ENCODE measurements at places on chromosomes 7 and 10. TPM values are rescaled to one million over a fixed set of nuclear protein-coding genes. Genes with fewer than 3 reads are reported as not detected.

Gene VAX1
- total RNA-seq: not detected

Gene FFAR4
- 0.25 TPM for total RNA-seq

- DNase-seq: no peak
These were observed 68.6 kb downstream of the JAZF1 start for GRCh38 chr7:28112012-28112411.

DNA sequence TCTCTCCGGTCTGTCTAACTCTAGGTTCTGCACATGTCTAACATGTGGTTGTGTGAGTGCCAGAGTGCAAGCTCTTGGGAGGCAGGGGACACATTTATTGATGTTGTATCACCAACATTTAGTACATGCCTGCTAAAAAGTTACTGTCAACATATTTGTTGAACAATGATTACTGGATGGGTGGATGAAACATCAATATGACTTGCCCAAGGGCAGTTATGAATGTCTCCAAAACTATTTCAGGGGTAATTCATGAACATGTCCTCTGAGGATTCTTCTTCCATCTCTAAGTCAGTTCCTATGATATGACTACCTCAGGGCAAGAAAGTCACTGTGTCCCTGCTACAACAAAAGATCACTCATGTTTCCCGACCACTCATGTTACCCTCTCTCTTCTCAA, 91.3 kb upstream of the STEAP1B start:
- no peak for DNase-seq

DNA sequence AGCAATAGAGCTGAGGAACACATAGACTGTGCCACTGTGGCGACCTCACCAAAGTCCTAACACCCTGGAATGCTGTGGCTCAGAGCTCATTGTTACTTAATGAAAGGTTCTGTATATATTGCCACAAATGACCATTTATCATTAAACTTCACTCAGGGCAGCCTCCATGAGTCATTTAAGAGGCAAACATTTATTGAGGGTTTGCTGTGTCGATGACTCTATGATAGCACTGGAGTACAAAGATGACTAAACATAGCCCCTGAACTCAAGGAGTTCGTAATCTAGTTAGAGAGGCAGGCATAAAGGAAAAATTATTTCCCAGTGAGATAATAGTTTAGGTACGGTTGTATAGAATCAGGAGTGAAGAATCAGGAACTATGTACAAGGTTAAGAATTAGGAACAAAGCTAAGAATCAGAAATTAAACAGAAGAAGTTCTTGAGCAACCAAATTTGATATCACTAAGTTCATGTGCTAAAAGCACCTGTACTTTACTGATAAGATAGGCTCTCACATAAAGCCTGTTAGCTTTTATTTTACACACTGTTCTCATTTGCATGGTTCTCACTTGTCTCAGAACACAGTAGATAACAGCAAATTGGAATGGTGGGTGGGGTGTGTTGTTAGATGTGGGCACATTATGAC, 7.9 kb downstream of the ENTPD7 start:
- DNase-seq: no peak

DNA sequence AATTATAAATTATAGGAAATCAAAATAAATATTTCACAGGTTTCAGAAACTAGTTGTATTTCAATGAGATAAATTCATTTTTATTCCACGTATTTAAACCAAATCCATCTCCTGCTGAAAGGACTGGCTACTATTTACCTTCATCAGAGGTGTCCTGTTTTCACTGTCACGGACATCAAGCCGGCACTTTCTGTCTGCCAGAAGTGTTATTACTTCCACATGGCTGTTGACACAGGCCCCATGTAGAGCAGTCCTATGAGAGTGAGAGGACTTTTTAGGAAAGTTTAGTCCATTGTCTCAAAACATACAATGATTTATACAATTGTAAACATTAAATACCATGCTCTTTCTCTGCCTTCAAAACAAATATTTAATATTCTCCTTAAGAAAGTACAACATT, 100.4 kb upstream of the ACBD5 start:
- no peak for DNase-seq

DNA sequence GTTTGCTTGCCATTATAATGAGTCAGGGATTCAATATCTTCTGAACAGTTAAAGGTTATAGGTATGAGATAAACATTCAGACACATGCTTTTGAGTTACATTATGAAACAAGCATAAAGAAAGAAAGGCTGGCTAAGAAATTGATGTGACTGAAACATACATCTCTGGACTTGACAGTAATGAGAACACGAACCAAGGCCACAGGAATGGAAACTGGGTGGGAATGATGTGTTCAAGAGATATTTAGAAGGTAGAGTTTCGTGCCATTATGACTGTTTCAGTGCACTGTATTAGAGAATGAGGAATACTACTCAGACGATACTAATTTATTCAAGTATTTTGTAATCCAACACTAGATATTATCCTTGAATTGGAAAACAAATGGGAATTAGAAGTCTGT, 332.1 kb upstream of the MAGI2 start:
- DNase-seq: no peak
